ENCODE measurements at places on chromosomes 6 and 20.

DNA sequence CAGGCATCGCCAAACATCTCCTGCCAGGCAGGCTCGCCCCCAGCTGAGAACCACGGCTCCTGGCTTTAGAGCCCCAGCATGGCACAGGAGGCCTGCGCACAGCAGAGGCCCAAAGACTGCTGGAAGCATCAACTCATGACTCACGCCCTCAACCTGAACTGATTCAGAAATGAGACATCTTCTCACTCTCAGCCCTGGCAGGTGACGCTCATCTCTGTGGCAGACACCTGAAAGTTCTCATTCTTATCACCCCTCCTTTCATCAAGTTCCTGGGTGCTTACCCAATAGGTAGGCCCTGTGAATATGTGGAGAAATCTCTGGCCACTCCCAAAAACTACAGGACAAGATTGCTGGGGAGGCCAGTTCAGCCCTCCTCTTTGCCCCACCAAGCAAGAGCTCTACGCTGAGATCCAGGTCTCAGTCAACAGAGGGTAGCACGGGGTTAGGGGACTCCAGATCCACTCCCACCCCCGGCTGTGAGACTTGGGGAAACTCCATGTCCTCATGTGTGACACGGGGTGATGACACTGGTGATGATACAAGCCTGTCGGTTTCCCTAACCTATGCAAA is 11.3 kb downstream of the NFATC2 start:
- no peak for DNase-seq

GRCh38 chr6:117381749-117382148 is 44.0 kb downstream of the ROS1 start:
- no peak for DNase-seq

DNA sequence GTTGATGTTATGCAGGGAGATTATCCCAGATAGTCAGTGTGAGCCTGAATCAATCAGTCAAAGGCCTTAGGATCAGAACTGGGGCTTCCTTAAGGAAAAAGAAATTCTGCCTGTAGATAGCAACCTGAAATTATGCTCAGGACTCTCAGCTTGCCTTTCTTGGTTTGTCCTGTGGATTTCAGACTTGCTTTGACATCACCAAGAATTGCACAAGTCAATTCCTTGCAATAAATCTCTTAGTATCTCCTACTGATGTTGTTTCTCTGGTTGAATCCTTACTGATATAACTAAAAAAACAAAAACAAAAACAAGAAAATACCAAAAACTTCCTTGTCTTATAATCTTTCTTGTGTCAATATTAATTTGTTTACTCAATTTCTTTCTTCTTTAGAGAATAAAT is 258.9 kb upstream of the TCF21 start:
- no peak for DNase-seq

- DNase-seq, result peak; percentile 26
These were observed 12.8 kb downstream of the ESF1 start for GRCh38 chr20:13771853-13772453.

- DNase-seq, result no peak
These were observed 73.2 kb downstream of the LAMA4 start for GRCh38 chr6:112181130-112181529.

DNA sequence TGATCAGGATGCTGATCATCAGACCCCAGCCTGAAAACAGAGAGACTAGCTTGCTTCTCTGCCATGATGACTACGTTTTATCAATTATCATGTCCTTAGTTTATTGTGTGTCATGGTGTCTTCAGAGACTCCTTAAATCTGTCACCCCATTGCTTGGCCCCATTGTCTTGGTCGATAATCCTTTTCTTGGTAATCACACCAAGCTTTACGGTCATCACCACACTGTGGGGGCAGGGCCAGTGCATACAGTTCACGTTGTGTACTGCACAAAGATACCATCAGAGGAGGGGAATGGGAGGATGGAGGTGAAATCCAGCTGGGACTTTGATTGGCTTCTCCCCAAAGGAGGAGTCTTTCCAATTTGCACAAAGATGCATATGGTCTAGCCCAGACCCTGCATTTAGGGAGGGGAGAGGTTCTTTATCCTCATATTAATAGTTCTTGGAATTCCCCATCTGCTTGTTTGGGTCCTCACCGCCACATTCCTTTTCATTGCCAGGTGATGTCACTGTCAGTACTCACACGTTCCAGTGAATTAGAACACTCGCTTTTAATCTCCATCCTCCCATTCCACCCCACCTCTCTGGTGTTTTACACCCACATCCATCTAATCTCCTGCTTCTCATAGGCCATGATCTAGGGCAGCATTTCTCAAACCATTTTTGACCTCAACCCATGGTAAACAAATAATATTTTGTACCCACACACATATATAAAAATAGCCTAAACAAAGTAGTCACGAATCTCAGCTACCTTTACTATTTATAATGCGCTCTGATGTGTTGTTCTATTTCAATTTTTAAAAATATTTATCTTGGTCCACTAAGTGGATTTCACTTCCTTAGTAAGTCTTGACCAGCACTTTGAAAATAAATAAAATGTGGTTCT is 5.7 kb downstream of the ETV7 start:
- DNase-seq, result no peak

DNA sequence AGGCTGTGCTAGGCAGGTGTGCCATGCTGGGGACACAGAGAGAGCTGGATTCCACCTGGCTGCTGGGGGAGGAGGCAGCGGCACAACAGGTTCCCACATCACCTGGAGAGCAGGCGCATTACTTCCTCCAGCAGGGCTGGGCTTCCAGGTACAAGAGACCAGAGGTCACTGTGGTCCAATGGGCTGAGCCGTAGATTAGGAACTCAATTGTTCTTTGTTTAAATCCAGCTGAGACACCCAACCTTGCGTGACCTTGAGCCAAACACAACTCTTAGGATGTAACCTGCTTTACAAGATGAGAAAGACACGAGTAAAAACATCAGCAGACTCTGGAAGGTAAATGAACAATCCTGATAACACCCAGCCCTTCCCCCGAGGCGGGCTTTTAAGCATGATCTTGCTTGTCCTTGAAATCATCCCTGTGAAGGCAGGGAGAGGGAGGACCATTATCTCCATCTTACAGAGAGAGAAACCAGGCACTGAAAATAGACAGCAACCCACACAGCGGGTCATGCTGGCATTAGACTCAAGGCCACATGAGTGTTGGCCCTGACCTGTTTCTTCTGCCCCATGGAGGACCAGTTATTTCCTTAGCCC is 216.5 kb upstream of the RREB1 start:
- peak; percentile 39 for DNase-seq

DNA sequence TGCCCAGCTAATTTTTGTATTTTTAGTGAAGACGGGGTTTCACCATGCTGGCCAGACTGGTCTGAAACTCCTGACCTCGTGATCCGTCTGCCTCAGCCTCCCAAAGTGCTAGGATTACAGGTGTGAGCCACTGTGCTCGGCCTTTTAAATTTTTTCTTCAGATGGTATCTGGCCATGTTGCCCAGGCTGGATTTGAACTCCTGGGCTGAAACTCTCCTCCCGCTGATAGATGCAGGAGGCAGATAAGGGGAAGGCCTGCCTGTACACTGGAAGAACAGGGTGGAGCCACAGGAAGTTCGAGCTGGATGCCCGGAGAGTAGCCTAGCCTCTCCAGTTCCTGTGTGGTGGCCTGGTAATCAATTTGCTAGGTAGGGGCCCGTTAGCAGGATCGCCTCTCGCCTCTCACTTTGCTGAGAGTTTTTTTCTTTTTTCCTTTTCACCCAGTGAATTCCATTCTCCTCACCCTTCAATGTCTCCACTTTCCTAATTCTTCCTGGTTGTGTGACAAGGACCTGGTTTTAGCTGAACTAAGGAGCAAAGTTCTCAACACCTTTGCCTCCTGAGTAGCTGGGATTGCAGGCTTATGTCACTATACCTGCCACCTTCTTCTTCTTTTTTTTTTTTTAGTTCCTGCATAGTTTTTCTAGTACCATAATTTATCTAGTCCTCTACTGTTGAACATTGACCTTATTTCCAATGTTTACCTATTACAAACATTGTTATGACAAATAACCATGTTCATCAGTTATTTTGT is 19.4 kb upstream of the ITCH start:
- DNase-seq, result no peak

DNA sequence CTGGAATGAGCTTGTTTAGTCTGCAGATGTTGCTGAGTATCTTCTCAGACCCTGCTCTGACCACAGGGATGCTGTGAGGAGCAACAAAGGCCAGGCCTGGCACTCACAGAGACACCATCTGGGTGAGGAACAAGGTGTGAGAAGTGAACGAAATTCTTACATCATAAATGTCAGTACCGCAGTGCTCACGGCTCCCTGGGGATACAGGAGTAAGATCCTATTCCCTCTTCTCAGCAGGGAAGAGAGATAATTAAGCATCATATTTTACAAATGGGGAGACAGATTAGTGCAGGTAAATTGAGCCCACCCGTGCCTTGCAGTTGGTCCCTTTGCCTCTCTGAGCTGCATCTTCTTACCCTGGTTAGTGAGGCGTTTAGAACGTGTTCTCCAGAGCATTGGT is 106.2 kb downstream of the DTD1 start:
- no peak for DNase-seq

- peak; percentile 19 for DNase-seq
These were observed 29.4 kb downstream of the ZNF292 start for GRCh38 chr6:87184762-87185250.

DNA sequence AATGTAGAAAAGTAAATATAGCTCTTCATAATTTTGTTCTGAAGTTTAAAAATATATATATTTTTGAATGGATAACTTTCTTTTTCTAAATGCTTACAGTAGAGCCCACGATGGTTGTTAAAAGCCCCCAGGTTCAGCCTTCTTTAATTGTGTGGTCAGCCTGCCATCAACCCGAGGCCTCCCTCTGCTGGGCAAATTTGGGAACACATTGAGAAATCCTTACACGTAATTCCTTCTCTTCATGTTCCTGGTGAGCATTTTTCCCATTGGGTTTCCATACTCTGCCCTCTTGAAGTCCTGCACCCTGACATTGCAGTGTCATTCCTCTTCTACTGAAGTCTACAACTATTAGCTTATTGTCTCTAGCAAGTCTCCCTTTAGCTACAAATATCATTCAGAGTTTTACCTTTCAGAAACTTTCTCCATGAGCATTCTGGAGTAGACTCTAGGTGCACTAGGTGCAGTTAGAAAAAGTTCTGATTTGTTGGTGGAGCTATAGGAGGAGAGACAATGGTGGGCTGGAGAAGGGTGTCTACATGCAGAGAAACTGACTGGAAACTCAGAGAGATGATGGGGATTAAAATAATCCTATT is 40.6 kb downstream of the TRIM38 start:
- peak; percentile 79 for DNase-seq

GRCh38 chr20:52410182-52410647 is 218.6 kb upstream of the ZFP64 start:
- DNase-seq, result no peak

- no peak for DNase-seq
These were observed 664.4 kb downstream of the FRK start for GRCh38 chr6:115396112-115396906.

DNA sequence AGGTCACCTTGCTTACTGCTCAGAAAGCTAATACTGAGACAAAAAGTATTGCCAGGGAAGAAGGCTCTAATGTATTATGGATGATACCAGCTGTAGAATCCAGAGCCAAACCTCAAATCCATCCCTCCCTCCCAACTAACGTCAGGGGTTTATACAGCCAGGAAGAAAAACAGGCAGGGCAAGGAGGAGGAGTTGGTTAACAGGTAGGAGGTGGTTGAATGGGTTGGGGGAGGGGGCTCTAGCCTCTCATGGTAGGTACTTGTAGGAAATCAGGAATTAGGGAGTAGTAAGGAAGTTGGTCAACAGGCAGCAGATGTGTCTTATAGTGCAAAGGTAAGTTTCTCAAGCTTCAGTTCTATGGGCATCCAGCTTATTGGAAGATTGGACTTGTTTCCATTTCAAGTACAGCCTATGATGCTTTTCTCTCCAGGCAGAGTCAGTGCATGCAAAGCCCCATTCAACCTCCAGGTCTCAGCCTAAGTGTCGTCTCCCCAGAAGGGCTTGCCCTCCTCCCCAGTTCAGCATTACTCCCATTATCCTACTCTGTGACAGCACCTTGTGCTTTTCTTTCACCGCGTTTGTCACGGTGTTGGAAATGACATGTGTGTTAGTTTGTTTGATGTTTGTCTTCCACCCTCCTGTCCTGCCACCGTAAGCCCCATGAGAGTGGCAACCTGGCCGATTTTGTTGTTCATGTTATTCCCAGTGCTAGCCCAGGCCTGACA is 38.1 kb downstream of the PNLDC1 start:
- no peak for DNase-seq

DNA sequence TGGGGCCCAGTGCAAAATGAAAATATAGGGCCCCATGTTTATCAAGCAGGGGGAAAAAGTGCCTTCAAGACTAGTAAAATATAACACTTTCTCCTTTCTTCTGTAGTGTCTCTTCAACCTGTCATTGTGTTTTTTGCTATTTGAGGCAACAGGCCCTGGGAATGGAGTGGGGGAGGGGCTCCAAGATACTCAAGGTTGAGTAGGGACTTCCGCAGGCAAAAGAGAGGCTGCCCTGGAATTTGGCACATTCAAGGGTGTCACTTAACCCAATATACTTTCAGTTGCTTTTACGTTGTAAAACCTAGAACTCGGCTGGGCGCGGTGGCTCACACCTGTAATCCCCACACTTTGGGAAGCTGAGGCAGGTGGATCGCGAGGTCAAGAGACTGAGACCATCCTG is 154.9 kb downstream of the ALDH8A1 start:
- no peak for DNase-seq

DNA sequence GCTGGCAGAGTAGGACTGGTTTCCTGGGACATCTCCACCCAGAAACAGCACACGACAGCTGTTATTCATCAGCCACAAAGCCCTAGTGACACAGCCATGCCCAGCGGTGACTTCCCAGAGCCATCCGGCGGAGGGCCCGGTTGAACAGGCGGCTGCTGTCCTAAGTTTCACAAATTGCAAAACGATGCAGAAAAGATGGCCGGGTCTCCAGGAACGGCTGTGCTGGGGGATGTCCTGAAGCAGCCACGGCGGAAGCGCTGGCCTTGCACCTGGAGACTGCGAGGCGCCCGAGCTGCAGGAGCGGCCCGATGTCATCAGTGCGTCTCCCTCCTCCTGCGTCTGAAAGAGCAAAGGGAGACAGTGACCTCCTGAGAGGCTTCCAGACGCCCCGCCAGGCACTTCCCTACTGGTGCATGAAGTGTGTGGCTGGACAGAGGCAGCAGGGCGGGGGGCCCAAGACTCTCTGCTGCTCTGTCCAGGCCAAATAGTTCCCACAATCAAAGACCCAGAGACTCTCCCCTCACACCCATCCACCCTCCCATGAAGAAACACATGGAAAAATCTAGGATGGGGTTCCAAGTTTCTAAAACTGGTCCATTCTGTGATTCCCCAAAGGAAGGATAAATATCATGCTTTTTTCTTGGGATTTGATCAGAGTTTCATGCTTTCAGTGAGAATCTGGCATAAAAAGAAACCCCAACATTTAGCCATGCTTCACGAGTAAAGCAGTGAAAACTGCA is 44.0 kb downstream of the SSR1 start:
- DNase-seq, result no peak

Measured in erythroblast (primary cell).